ENCODE measurements at places on chromosomes 5 and 9.

DNA sequence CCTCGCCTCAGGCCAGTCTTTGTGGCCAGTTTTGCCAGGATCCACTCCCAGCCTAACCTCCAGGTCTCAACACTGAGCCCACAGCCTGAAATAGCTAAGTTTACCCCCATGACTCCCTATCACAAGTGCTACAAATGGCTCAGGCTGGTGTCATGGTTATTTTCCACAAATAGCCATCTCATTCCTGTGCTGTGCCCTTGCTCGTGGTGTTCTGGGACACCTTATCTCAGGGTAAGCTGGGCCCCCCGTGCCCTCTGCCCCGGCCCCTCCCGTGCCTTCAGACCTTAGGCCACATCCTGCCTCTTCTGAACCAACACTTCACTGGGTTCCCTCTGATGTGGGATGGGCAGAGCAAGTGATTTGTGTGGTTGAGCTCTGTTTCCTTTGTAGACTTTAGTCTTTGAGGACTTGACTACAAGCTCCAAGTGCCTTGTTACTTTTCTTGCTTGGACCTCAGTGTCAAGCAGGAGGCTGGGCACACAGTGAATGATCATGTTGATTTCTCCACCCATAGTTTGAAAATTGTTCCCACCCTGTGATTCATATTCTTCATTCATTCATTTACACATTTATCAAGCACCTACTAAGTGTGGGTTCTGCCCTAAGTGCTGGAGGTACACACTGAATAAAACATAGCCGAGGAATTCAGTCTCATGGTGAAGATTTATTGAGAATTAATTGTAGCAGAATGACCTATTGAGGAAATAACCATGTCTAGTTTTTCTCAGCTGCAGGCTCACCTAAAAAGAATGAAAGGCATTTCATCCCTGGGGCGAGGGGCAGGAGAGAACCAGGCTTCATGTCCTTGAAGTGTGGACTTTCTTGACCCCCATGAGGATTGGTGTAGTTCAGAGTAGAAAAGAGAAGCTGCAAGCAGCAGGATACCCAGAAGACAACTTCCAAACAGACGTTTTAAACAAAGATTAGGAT, 84.5 kb upstream of the CTNNA1 start:
- peak; percentile 70 for DNase-seq

- DNase-seq: peak; percentile 91
Observed at GRCh38 chr9:128072144-128073021, 4.4 kb downstream of the SLC25A25 start.

- DNase-seq: no peak
Observed at GRCh38 chr9:124000784-124001457, 10.6 kb upstream of the LHX2 start.

GRCh38 chr5:170020423-170020822, 40.1 kb upstream of the INSYN2B start:
- no peak for DNase-seq

DNA sequence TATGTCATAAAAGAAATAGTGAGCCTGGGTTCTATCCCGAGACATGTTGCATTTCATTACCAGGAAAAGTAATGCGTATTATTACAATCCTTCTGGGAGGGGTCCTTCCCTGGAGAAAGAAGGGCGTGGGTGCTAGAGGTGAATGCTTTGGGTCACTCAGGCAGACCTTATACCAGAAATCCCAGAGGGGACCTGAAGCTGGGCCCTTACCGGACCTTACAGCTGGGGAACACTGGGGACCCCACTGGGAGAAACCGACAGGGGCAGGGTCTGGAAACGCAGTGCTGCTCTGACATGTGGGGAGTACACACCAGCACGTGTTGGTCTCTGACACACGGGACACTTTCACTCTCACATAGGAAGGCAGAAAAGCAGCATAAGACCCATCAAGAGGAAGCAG, 71.3 kb downstream of the LMNB1 start:
- no peak for DNase-seq

- DNase-seq: no peak
Observed at GRCh38 chr9:134485653-134486052, 155.9 kb upstream of the COL5A1 start.

DNA sequence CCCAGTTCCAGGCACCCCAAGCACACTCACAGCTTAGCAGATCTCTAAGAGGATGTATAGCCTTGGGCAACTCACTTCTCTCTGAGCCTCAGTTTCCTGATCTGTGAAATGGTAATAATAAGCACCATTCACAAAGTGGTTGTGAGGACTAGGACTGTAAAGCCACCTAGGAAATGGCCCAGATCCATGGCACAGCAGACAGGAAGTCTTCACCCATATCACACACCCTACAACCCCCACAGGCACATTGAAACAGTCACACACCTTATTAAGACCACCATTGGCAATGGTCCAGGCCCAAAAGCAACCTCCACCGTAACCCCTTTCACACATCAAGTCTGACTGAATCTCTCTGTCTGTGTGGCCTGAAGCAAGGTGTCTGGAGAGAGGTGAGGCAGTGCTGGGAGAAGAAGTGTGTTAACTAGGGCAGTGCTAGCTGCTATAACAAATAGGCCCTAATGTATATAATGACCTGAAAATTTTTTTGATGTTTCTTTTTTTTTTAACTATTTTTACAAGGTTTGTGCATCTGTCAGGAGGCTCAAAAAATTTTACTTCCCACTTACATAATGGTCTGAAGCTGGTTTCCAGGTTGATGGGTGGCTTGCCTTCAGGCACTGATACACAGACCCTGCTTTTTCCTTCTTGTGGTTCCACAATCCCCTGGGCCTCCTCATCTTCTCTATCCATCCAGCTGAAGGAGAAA, 2.4 kb upstream of the RGS14 start:
- no peak for DNase-seq

DNA sequence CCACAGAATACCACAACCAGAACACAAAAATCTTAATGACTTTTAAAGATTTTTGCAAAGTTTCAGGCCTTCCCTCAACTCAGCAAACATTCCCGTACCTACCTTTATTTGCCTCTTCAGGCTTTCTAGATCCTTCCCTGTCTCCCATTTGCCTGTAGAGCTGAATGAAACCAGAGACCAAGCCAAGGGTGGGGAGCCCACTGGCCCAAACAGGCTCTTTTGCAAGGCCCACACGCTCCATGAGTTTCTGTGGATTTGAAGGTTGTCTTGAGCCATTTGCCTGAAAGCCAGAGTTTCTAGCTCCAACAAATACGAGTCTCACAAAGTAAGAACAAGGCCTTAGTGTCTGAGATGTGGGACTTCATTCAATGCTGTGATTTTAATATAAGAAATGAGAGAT, 107.8 kb downstream of the GAS1 start:
- DNase-seq: no peak

- DNase-seq: no peak
Observed at GRCh38 chr5:73759771-73760170, 133.8 kb downstream of the ARHGEF28 start.

- no peak for DNase-seq
Observed at GRCh38 chr5:9239626-9240025, 306.2 kb downstream of the SEMA5A start.

DNA sequence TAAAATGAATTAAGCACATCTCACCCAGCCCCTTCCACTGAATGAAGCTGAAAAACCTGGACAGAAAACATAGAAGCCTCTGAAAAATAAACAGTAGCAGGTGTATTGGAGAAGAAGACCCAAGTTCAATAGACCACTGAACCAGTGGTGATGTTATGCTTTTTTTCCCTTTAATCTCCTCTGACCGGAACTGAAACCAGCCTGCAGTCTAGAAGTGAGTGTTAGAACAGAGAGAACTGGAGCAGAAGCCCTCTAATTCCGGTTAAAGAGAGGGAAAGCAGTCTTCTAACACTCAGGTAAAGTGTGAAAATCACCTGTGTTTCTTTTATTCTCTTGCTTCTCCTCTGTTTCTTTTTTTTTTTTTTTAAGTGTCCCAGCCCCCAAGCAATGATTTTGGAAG, 83.5 kb upstream of the CCL21 start:
- DNase-seq: no peak

GRCh38 chr9:124788542-124789217, 11.7 kb downstream of the OLFML2A start:
- DNase-seq: no peak

DNA sequence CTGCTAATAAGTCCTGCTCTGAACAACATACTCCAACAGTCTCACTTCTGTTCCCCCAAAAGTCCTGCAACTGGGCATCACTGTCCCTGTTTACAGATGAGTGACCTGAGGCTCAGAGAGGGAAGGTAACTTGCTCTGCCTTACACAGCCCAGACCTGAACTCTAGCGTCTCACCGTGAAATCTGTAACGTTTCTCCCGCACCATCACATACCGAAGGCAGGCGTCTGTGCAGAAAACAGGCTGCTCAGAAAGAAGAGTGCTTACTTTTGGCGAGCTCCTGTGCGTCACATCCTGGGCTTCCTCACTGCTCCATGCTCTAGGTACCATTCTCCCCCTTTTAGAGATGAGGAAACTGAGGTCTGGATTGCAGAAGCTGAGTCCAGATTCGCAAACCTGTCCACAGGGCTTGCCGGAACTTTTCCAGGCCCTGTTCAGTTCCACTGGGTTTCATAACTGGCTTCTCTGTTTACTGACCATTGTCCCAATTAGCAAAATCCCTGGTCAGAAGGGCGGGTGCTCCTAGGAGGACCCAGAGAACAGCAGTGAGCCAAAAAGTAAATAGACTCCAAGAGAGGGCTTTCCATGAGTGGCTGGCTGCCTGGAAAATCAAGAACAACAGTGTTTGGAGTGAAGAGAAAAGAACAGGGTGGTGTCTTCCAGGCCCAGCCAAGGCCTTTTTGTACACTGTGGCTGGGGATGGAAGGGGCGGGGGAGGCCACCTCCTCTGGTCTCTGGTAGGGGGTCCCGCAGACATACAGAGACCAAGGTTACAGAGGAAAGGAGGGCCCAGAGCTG, 27.1 kb downstream of the GSN start:
- DNase-seq: peak; percentile 80

DNA sequence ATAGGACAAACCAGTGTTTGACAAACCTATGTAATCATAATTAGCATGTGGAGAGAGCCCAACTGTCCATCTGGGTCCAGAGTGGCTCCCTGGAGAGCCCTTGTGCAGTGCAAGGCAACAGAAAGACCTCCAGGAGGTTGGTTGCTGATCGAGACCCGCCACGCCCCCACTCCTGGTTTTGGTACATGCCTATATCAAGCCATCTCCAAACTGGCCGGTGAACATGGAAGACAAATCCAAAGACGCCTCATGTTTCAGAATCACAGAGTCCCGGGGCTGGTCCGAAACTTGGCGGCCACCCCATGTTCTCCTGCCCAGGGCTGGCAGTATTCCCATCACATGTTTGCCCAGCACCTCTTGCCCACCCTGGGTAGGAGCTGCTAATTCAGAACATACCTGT, 140.2 kb downstream of the PAX5 start:
- DNase-seq: peak; percentile 82

DNA sequence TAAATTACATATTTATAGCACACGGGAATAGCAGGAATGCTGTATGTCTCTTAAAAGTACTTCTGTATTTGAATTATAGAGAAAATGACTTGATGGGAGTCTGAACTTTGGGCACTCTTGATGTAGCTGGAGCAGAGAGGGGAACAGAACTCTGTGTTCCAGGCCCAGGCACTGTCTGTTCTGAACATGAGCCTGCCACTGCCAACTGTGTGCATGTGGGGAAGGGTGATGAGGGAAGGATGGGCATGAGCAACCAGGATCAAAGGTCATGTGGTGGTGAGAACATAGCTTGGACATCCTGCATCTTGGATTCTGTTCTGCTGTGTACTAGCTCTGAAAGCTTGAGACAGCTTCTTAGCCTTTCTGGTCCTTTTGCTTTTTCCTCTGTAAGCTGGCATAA, 16.4 kb upstream of the ZBED3 start:
- DNase-seq: no peak

DNA sequence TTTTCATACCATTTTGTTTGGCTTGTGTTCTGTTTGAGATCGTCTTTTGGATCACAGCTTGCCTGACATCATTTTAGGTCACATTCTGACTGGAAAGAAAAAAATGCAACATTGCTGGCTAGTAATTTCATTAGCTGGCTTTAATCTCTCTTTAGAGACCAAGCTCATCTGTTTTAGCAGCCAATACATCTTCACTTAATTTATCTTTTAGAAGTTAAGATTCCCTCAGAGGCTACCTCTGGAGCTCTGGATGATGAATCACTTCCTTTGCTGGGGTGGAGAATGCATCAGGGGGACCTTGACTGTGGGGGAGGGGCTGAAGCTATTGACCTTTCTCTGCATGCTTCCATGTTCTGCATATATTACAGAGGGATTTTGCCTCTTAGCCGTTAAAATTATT, 181.5 kb upstream of the OTULINL start:
- DNase-seq: no peak

DNA sequence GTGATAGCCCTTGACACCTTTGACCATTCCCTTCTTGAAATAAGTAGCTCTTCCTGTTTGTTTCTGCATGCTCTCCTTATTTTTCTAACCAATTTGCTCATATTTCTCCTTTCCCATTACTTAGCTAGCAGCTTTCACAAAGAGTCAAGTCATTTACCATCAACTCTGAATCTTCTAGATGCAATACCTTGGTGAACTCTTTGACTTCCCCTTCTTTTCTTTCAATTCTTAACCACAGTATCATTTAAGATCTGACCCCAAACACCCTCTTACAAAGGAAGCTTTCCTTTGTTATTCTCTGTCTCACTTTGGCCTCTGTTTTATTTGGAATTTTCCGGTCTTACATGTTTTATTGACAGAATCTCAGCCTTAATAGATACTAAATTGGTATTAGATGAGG, 14.0 kb downstream of the NFX1 start:
- DNase-seq: no peak

DNA sequence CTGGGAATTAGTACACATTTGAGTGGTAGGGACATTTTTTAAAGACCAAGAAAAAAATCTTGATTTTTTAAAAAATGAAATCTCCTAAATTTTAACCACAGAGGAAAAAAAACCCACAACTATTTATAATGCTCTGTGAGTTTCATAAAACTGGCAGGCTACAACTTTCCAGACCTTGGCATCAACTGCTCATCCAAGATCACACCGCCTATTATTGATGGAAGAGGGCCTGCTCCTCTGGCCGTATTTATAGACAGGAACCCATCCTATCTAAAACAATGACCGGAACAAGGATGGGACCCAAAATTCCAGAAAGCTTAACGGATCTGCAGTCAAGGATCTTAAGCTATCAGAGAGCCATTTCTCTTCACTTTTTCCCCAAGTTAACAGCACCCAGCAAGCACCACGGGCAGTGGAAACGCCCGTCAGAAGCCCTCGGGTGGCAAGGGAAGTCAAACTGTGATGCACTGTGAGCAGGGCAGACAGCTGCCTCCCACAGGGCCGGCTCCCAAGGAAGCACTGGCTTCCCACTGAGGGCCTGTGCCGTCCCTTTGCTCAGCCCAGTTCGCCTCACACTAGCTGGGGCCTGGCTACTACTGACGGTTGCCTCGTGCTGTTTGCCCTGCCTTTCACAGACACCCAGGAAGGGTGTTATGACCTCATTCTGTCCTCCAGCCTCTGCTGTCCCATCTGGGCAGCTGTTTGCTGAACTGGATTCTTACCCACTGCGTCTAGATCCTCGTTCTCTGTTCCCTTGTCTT, 62.8 kb downstream of the CDC14B start:
- DNase-seq: no peak

GRCh38 chr5:149730620-149731331, 666 bp downstream of the PPARGC1B start:
- peak; percentile 92 for DNase-seq

- DNase-seq: no peak
Observed at GRCh38 chr5:81080809-81081460, 120.8 kb downstream of the RASGRF2 start.

- no peak for DNase-seq
Observed at GRCh38 chr5:9363026-9363425, 182.8 kb downstream of the SEMA5A start.

Measured in lower leg skin (tissue), 4 donors.